CD4-positive, alpha-beta T cell (primary cell): ENCODE measurements at places on chromosomes 4 and X.
A peak's percentile ranks its signal among the peaks of the same experiment; 100 is the strongest.

GRCh38 chr4:38857354-38858096, 908 bp upstream of the TLR6 start:
- DNase-seq, result no peak

DNA sequence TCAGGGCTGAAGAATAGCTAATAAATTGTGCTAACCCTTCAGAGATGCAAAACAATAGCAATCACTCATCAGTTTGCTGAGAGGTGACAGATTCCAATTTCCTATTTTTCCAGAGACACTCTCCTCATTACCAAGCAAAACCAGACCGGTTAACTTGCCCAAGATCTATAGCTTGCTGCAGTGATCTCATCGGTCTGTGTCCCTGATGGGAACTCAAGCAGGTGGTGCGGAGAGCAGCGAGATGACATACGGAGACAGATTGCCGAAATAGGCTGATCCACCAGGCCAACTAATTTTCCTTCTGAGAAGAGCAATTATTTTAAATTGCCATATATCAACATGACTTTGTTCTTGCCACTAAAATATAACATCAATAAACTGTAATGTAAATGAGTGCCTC, 10.5 kb upstream of the DCHS2 start:
- DNase-seq, result no peak

DNA sequence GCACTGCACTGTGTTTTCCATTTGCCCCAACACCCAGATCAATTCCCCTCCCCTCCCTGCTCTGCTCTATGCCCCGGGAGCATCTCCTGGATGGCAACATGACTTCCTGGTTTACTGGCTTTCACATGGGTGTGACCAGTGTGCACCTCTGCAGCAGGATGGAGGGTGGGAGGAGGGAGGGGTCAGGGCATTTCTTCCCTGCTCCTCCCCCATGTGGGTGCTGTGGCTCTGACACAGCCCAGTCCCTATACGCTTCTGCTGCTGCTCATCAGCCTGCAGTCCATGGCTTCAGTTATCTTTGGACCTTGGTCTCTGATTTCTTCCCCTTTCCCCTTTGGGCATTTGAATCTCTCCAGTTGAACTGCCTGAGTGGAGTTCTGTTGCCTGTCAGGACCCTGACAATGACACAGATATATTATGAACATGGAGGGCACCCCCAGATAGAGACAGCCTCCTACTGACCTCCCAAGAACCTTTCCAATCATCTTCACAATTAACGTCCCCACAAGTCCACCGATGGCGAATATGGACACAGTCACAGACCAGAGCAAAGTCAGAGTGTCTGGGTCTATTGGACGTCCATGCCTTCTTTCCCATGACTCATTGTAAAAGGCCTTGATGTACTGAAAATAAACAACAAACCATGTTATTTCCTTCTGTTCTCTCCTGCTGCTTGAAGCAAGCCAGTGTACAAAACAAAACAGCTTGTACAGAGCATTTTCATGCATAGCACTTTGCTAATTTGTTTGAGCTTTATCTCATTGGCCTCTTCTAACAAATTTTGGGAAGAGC, 24.8 kb downstream of the SLC2A9 start:
- DNase-seq, result no peak

GRCh38 chr4:138887341-138887740, 128.2 kb upstream of the NOCT start:
- no peak for DNase-seq

GRCh38 chr4:40099010-40099409, 42.4 kb downstream of the N4BP2 start:
- DNase-seq, result no peak

- no peak for DNase-seq
Measured at GRCh38 chr4:46648088-46648744, 258.3 kb upstream of the GABRA2 start.

GRCh38 chr4:109298279-109299010, 4.0 kb downstream of the COL25A1 start:
- no peak for DNase-seq

DNA sequence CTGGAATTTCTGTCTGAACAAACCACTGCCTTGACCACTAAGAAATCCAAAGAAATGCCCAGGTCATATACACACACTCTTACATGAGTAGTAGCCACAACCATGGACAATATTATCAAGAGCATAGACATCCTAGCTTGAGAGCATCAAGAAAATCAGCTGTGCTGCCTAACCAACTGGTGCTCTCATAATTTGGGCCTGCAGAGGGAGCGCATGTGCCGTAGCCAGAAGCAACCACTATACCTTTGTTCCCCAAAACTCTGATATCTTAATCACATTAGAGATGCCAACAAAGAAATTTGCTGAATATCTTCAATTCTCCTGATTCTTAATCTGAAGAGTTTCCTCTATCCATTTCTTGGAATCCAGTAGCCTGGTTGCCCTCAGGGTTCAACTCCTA, 163.6 kb downstream of the ZNF674 start:
- DNase-seq, result peak; percentile 38

- no peak for DNase-seq
Measured at GRCh38 chr4:94978904-94979303, 221.1 kb downstream of the BMPR1B start.

DNA sequence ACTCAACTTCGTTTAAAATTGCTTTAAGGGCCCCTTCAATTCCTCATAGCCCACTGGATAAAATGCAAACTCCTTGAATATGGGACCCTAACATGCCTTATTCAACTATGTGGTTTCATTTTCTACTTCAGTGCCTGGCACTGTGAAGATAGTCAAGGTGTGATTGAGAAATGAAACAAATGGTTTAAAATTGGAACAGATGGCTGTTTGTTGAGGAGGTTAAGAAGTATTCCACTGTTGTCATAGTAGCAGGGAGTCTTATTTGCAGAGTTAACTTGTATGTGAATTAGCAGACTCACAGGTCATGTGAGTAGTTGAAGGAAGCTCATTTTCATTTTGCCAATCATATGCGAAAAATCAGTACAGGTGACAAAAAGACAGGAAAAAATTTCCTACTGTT, 593.3 kb downstream of the KCTD8 start:
- DNase-seq, result no peak

DNA sequence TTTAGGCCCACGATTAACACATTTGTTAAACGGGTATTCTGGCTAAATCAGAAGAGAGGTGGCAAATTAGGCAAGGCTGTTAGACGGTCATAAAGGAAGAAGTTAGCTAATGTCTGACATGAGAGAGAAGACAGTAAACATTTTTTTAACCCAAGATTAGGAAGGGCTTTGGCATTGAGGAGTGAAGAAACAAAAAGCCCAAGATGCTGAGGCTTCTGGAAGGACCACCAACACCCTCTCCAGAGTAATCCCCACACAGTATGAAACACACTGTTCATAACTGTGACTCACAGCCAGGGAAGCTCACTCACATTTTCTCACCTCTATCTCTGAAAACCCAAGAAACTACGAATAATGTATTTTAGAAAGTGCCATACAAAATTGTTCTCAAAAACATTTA, 127.6 kb downstream of the AMELX start:
- no peak for DNase-seq

DNA sequence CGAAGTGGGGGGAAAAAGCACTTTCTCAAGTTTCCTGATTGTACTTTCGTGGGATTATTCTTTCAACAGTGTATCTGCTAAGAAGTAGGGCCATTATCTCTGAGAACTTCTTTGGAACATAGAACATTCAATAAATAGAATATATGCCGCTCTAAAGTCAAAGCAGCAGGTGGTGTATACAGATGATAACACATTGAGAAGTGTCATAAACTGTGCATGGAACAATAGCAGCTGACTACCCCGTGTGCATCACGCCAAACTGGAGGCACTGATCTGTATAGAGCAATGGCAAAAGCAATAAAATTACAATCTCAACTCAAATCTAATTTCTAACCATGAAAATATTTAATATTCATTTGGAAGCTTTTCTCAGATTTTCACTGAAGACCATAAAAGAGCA, 175.3 kb downstream of the DCTD start:
- DNase-seq, result no peak

GRCh38 chr4:177728361-177729152, 286.3 kb upstream of the AGA start:
- no peak for DNase-seq

- no peak for DNase-seq
Measured at GRCh38 chrX:7283741-7284140, 135.8 kb upstream of the PUDP start.

DNA sequence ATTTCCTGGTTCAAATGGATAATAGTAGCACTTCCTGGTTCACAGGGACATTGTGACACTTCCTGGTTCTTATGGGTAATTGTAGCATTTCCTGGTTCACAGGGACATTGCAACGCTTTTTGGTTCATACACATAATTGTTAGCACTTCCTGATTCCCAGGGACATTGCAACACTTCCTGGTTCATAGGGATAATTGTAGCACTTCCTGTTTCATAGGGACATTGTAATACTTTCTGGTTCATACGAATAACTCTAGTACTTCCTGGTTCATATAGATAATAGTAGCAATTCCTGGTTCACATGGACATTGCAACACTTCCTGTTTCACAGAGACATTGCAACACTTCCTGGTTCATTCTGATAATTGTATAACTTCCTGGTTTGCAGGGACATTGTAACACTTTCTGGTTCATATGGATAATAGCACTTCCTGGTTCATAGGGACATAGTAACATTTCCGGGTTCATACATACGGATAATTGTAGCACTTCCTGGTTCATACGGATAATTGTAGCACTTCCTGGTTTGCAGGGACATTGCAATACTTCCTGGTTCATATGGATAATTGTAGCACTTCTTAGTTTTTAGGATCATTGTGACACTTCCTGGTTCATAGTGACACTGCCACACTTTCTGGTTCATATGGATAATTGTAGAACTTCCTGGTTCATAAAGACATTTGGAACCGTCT, 61.6 kb upstream of the CD99 start:
- no peak for DNase-seq

- DNase-seq, result no peak
Measured at GRCh38 chr4:184782731-184783373, 42.9 kb downstream of the ACSL1 start.

DNA sequence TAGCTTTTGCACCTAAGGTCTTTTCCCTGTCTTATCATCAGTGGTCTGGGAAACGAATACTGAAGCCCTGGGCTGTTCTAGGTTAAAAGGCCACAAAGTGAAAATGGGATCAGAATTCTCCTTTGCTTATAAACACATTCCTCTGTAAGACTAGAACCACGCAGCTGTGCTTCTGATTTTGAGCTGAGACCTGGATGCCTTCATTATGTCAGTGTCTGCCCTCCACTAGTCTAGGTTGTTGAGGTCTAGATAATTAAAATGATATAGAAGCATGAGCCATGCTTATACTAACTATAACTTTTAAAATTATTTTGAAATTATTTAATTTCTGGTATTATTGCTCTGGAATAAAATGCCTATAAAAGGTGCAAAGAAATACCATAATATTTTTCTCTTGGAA, 403.9 kb downstream of the ADGRL3 start:
- DNase-seq, result no peak

DNA sequence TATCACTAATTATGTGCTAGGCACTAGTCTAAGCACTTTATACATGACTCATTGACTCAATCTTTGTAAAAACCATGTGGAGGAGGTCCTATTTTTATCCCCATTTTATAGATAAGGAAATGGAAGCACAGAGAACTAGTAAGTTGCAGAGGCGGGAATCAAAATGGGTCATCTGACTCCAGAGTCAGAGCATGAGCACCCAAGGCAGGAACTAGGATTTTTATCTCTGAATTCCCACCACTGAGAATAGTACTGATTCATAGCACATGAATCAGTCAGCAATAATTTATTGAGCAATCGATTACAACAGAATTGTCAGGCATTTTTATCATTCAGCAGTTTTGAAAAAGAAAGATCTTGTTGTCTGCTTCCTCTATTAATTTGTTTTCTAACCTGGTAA, 19.3 kb downstream of the SCARB2 start:
- DNase-seq, result peak; percentile 29

DNA sequence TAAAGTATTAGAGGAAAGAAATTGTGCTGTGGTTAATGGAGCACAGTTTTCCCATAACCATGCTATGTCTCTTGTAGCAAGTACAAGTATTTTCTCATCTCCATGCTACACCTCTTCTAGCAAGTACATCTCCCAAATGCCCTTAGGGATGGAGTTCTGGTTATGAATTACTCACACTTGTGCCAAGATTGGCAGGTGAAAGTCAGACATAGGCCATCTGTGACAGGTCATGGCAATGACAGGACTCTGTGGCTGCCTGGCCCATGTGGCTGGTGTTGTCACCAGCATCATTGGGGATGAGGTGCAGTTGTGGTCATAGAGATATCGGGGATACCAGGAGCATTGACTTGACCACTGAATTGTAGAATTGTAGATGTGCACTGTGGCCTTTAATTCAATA, 310.2 kb downstream of the FAT4 start:
- DNase-seq, result no peak

DNA sequence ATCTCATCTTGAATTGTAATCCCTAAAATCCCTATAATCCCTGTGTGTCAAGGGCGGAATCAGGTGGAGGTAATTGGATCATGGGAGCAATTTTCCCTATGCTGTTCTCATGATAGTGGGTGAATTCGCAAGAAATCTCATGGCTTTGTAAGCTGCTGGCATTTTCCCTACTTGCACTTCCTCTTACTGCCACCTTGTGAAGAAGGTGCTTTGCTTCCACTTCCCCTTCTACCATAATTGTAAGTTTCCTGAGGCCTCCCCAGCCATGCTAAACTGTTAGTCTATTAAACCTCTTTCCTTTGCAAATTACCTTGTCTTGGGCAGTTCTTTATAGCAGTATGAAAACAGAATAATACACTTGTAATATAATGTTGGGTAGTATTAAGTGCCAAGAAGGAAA, 1087.4 kb upstream of the SLIT2 start:
- no peak for DNase-seq

- DNase-seq, result no peak
Measured at GRCh38 chr4:41532882-41533281, 5.1 kb upstream of the LIMCH1 start.

DNA sequence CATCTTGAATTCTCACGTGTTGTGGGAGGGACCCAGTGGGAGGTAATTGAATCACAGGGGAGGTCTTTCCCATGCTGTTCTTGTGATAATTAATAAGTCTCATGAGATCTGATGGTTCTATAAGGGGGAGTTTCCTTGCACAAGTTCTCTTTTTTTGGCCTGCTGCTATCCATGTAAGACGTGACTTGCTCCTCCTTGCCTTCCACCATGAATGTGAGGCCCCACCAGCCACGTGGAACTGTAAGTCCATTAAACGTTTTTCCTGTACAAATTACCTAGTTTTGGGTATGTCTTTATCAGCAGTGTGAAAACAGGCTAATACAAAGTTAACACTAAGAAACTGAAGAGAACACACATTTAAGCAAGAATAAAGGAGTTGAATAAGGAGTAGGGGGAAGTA, 16.0 kb downstream of the TBCK start:
- DNase-seq, result no peak

- no peak for DNase-seq
Measured at GRCh38 chrX:37776987-37777325, 2.9 kb upstream of the CYBB start.

GRCh38 chr4:39609454-39609931, 29.2 kb downstream of the SMIM14 start:
- DNase-seq, result peak; percentile 10

- no peak for DNase-seq
Measured at GRCh38 chrX:46627062-46627461, 53.5 kb downstream of the CHST7 start.
